ENCODE measurements at places on chromosomes 11 and 22.

DNA sequence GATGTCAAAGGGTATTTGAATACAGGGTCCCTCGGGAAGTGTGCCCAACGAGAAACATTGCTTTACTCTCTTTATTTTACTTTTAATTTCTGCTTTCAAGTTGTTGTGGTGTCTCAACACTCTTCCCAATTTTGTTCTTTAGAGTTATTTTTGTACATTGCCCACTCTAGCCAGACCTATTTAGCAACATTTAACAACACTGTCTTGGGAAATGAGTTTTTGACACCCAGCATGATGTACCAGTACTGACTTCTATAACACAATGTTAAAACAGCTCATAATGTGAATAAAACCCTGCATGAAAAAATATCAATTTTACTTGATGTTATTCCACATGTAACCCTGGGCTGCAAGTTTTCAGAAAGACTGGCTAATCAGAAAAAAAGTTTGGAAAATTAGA is 350.2 kb upstream of the PITPNB start:
- DNase-seq, result no peak

- no peak for DNase-seq
Measured at GRCh38 chr11:46170797-46171196, 49.5 kb upstream of the PHF21A start.

GRCh38 chr22:50302041-50302541 is 5.4 kb downstream of the PLXNB2 start:
- DNase-seq, result no peak

DNA sequence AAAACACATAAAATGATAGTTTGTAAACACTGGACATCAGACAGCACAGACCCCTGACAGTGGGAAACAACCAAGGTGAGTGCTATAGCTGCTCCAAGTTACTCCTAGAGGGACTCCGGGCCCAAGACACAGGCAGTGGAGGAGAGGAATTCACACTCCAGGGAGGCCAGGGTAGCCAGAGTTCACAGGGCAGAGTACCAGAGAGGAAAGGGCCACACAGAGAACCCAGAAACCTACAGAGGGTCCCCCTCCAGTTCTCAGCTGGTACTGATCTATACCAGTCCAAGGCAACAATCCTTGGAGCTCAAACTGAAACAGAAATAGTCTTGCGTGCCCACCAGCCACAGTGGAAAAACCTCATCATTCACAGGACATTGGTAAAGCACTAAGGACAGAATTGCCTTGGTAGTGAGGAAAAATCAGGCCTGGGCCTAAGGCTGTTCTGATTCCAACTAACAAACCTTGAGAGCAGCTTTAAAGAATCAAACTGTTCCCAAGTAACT is 7.6 kb downstream of the VPS37C start:
- DNase-seq, result no peak

DNA sequence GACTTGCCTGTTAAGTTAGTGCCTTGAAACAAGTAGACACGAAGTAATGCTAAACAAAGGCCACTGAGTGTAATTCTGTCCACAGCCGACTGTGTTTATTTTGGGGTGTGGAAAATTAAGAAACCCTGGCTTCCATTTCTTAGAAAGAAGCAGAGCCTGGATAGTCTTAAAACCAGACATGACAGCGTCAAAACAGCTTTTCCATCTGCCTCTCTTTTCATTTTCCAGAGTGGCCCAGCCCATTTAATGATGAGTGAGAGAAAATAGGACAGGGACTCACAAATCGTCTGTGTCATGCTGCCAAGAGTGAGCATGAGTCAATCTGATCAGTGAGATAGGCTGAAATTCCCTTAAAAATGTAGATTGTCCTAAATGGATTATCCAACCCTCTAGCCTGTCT is 485.9 kb downstream of the JRKL start:
- no peak for DNase-seq

- no peak for DNase-seq
Measured at GRCh38 chr22:23180893-23181720, 798 bp downstream of the BCR start.

GRCh38 chr11:64358907-64359711 is at the start of gene RPS6KA4:
TSS of gene RPS6KA4 (plus strand) at chr11:64359162. CDS start at chr11:64359236, 74 bp downstream.
- DNase-seq, result no peak

DNA sequence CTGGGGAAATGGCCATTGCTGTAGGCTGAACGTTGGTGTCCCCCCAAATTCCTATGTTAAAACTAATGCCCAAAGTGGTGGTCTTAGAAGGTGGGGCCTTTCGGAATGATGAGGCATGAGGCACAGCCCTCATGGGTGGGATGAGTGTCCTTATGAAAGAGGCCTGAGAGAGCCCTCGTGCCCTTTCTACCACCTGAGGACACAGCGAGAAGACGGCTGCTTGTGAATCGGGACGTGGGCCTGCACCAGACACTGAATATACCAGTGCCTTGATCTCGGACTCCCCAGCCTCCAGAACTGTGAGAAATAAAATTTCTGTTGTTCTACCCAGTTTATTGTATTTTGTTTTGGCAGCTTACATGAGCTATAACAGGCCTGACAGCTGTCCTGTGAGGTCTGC is 162.9 kb upstream of the B3GAT1 start:
- DNase-seq, result no peak

GRCh38 chr11:112226831-112227401 is 688 bp downstream of the PTS start:
- DNase-seq, result no peak

DNA sequence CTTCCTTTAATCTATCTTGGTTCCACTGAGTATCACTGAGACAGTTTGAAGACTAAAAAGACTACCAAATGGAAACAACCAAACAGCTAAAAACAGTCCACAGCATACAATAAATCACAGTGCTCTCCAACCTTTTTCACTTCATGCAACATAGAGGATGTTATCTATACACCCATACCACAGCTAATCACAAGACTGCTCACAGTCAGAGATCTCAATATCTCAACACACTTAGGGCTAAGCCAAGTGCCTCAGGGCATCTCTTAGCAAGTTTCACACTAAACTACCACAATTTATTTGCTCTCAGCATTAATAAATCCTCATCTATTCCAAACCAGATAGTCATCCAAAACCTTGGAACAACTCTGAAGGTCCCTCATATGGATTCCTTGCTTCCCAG is 129.4 kb downstream of the SBF2 start:
- DNase-seq, result no peak

DNA sequence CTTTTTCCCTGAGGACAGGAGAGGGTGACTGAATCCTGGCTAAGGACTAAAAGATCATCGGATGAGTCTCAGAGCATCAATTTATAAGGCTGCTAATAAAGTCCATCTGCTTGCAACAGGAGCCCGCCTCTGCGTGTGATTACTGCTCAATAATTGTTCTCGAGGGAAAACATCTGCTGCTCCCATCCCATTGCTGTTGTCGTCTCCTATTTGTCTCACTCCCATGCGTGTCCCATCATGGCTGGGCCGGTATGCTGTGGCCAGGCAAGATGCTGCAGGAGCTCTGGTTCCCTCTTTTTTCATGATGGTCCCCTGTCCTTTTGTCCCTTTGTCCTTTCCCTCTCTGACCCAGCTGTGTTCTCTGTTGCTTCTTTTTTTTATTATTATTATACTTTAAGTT is 121.2 kb downstream of the SPATA19 start:
- no peak for DNase-seq

- no peak for DNase-seq
Measured at GRCh38 chr11:41498726-41499125, 39.3 kb upstream of the LRRC4C start.

- DNase-seq, result no peak
Measured at GRCh38 chr11:80562523-80563125, 1121.8 kb upstream of the TENM4 start.

- no peak for DNase-seq
Measured at GRCh38 chr11:10354389-10354788, 49.5 kb downstream of the ADM start.

- DNase-seq, result no peak
Measured at GRCh38 chr11:125079878-125080530, 16.9 kb downstream of the SLC37A2 start.

GRCh38 chr22:39739338-39740027 is 154.1 kb downstream of the ENTHD1 start:
- no peak for DNase-seq

DNA sequence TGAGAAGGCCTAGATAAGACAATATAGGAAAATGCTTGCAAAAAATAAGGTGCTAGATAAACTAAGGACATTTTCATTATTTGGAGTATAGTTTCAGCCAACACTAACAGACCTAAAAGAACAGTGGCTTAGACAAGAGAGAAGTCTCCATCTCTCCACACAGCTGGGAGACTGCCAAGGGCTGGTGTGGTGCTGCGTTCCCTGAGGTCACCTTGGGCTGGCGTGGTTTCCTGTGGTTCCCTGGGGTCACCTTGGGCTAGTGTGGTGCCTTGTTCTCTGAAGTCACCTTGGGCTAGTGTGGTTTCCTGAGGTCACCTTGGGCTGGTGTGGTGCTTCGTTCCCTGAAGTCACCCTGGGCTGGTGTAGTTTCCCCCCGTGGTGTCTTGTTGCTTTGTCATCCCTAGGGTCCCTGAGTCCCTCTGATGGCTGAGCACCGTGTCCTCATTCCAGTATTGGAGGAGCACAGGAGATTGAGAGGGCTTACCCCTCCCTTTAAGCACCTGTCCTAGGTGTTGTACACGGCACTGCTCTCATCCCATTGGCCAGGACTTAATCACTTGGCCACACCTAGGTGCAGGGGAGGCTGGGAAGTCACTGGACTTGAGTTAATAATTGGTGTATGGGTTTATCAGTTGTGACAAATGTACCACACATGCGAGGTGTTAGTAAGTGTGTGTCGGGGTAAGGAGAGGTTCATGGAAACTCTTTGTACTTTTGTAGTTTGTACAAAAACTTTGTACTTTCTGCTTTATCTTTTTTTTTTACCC is 14.9 kb downstream of the SAMM50 start:
- DNase-seq, result no peak

GRCh38 chr11:23288003-23288783 is 427.9 kb upstream of the CCDC179 start:
- DNase-seq, result no peak

GRCh38 chr11:61375761-61376108 is 13.6 kb downstream of the TMEM138 start:
- no peak for DNase-seq

DNA sequence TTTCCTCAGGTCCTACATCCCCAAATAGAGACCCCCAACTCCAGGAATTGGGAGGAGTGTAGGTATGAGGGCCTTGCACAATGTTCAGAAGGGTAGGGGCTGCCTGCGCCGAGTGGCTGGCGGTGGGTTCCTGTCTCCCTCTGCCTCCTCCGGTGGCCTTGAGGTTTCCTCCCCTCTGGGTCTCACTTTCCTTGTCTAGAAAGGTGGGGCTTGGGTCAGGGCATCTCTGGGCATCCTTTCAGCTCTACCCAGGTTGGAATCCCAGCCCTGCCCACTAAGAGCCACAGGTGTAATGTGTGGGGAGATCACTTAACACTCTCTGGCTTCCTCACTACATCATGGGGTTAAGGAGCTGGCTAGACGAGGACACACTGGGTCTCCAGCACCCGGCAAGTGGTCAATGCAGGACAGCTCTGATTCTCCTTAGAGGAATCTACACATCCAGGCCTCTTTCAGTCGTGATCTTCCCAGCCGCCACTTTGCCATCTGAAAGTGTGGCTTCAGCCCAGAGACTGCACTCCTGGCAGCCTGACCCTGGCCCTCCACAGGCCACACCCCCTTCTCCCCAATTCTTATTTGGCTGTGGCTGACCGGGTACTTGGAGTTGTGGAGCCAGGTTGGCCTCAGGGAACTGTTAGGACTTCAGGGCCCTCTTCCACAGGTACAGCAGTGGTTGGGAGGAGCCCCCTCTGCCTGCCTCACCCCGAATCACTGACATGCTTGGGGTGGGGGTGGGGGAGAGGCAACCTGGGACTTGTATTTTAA is 22.1 kb downstream of the PRDM11 start:
- DNase-seq, result no peak

DNA sequence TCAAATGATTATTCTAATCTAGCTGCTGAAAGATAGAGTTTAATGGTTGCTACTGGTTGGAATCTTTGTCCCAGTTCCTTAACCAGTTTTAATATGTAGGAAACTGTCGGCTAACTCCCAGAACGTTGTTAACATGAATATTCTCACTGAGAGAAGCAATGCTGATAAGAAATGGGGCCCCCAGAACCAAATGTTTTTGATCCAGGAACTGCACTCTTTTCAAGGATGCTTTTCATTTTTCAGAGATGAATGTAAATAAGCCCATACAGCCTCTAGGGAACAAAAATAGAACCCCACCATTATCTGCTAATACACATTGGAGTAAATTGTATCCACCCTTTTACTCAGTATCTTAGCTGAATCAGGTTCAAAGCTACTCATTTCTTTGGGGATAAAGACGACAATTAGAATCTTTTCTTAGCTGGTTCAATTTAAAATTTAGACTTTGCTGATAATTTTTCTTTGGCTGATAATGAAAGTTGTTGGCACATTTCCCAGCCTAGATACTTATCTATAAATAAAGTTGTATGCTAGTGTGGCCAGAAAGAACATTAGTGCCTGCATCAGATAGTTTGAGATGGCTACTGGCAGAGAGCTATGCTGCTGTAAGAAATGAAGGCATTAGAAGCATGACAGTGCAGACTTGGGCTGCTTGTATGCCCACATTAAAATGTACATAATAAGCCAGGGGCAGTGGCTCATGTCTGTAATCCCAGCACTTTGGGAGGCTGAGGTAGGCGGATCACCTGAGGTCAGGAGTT is 323.3 kb upstream of the PDGFD start:
- DNase-seq, result no peak
